ENCODE measurements at places on chromosomes 5 and 9.

GRCh38 chr5:22663134-22663533, 190.0 kb downstream of the CDH12 start:
- DNase-seq, result no peak

DNA sequence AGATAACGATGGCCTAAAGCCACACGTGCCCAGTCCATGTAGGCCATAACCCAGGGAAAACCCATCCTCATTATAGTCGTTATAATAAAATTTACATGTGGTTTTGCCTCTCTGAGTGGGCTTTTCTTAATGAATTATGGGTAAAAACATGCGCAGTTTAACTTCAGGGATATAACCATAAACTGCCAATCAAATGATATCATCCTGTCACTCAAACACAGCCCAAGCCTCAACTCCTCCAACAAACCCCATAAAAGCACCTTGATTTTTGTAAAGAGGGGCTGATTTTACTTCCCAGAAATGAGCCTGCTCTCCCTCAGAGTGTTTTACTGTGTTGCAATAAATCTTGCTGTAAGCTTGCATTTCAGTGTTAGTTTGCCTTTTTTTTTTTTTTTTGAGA, 15.8 kb upstream of the SETX start:
- no peak for DNase-seq

- DNase-seq, result no peak
These were observed 600.8 kb upstream of the ARRDC3 start for GRCh38 chr5:91983869-91984268.

GRCh38 chr5:125199968-125200865, 453.8 kb upstream of the ZNF608 start:
- DNase-seq, result peak; percentile 74

DNA sequence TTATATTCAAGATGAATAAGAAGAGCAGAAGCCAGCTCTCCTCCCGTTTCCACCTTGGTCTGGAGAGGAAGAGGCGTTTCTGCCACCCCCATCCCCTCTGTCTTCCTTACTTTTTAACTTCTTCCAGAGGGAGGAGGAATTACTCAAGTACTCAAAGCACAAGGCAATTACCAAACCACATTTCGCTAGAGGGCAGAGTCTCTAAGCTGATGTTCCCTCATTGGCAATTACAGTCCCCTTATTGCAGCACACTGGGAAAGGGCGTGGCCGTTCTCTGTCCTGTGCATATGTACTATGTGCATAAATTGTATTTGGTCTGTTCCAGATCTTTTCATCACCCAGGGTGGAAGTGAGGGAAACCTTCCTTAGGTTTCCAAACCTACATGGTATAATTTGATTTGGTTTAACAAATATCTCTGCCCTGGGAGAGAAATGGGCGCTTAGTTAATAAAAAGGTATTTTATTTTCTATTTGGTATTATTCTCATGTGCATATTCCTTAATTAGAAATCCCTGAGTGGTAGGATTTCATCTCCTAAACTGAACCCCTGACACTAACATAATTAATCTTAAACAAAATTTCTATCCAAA, 29.8 kb upstream of the ALDOB start:
- DNase-seq, result peak; percentile 73

All from BE2C (cell line).